NCI-H2171 treated with DMSO at 0.1 percent for 48 hours (cell line): ENCODE measurements at places on chromosomes 16 and 17.

GRCh38 chr17:39700148-39700987 lies 504 bp downstream of the ERBB2 start:
- no peak for DNase-seq

- no peak for DNase-seq
Observed at GRCh38 chr16:27224271-27224737, 21.0 kb downstream of the KDM8 start.

DNA sequence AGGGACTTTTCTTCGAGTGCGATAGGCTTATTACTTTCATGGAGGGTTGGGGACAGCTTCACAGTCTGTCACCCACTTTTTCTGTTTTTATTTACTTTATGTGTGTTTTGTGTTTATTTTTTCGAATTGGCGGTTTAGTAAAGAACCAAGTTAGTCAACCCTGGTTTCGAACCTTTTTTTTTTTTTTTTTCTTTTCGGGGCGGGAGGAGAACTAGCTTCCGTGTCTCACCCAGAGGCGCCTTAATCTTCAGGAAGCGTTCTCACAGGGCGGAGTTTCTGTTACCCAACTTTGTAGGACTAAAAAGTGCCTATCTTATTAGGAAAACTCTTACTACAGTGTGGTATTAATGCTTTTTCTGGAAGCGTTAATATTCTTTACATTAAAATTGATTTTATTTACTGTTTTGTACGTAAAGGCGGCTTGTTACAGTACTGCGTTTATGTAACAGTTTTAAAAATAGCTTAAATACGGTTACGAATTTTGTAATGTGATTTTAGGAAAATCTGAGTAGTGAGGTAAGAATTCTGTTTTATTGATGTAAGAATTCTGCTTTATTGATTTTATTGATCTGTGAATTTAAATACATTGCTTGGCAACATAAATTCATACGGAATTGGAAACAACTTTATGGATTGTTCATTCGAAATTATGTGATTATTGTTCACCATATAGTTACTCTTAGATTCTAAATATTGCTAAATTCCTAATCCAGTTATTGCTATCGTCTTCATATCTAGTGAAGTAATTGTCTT lies 885 bp downstream of the ZNF207 start:
- DNase-seq, result peak; percentile 70

GRCh38 chr16:28845293-28845692 lies 855 bp downstream of the TUFM start:
- peak; percentile 25 for DNase-seq

DNA sequence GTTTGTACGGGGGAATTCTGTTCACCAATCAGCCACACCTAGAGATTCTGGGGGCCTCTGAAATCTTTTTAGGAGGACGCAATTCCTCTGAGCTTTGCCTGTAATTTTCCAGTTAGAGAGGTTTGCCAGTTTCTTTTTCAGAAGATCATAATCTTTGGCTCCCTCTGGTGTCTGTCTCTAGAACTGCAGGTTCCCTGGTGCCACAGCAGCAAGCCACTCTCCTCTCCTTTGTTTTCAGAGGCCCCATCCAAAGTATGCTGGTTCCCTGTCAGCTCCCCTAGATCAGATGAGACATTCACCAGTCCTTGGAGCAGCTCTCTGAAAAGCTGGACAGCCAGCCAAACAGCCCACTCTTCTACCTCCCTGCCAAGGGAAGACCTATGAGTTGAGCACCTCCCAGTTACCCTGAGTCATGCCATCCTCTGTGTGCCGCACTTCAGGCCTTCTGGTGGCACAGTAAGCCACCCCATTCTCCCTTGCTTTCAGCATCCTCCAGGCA lies 36.1 kb downstream of the RNF112 start:
- peak; percentile 86 for DNase-seq

- DNase-seq, result no peak
Observed at GRCh38 chr16:83955218-83956130, 2.4 kb downstream of the OSGIN1 start.

DNA sequence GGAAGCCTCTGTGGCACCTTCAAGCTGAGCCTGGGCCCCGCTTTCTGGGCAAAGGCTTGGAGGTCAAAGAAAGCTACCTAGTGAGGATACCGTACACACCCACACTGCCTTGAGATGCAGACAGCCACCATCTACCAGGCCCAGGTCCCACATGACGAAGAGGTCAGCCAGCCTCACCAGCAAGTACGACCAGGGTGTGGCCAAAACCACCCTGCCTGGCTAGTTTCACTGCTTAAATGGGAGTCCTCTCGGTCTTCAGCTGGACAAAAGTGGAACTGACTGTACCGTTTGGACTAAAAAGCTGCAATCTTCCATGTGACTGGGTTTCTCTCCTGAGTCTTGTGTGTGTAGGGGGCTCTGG lies 21.6 kb downstream of the VASN start:
- no peak for DNase-seq

DNA sequence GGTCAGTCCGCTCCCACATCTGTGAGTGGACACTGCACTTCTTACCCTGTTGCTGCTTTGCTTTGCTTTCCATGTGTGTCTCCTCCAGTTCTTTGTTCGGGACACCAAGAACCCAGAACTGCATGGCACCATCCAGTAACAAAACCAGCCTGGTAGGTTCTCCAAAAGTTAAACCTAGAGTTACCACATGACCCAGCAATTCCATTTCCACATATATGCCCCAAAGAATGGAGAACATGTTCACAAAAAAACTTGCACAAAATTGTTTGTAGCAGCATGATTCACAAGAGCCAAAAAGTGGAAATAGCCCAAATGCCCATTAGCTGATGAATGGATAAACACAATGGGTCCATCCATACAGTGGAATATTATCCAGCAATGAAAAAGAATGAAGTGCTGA lies 10.3 kb upstream of the CCL22 start:
- no peak for DNase-seq

DNA sequence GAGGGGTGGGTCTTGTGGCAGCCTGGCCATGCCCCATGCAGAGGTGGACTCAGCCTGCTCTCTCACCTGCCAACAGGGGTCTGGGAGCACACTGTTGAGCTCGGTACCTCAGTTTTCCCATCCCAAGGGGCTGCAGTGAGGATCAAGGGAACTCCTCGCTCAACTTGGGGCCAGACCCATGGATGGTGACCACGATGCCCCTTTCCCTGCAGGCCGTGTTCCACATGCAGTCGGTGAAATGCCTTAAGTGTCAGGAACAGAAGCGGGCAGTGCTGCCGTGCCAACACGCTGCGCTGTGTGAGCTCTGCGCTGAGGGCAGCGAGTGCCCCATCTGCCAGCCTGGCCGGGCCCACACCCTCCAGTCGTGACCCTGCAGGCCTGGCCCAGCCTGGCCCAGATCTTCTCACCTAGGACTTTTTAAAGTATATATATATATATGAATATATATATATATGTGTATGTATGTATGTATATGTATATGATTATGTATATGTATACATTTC lies 20.1 kb downstream of the UNC13D start:
- DNase-seq, result no peak

GRCh38 chr16:66406534-66407221 lies 20.4 kb upstream of the BEAN1 start:
- DNase-seq, result peak; percentile 60

DNA sequence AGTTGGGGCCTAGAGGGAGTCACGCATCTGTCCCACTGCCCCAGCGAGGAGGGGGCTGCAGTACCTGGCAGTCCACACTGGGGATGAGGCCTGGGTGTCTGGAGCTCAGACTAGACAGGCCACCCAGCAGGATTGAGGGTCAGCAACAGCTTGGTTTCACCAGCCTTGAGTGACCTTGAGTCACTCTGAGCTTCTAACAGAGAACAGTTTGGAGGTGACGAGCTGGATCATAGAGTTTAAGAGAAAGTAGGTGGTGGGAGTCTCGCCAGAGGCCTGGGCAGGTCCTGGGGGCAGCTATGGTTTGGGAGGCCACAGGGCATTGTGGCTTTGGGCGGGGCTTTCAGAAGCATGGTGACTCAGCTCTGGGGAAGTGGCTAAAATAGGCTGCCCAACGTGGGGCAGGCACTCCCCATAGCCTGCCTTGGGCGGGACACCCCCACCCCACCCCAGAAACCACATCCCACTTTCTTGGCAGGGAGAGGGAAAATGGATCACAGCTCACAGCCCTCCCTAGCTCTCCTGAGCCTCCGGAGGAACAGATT lies 20.5 kb downstream of the CDC42EP4 start:
- DNase-seq, result no peak

- DNase-seq, result no peak
Observed at GRCh38 chr17:73772107-73772705, 128.0 kb upstream of the SDK2 start.

GRCh38 chr17:77475016-77475976 lies 334.5 kb downstream of the SEC14L1 start:
- no peak for DNase-seq

DNA sequence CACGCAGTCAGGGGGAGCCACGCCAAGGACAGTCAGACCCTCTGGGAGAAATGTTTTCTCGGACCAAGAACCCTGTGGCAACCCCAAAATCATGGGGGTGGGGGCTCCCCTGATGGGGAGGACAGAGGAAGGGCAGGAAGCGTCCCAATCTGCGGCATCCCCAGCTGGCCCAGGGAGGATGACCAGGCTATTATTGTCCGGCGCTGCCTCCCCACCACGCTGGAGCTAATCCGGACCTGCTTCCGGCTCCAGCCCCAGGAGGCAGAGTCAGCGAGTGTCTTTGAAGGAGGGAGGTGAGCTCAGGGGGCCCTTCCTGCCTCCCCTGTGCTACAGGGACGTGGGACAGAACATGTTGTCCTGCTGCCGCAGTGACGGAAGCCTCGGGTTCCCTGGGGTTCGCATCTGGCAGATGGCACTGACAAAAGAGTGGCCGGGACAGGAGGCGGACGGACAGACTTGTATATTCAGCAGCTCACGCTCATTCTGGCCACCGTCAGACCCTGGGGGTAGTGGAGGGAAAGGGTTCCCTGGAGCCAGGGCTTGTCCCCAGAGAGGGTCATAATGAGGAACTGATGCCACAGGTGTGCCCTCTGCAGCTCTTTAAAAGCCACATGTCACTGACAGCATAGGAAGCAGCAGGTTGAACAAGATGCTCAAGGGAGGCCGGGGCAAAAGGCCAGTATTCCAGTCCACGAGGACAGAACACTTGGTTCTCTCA lies 54.3 kb upstream of the CDC42EP4 start:
- no peak for DNase-seq

DNA sequence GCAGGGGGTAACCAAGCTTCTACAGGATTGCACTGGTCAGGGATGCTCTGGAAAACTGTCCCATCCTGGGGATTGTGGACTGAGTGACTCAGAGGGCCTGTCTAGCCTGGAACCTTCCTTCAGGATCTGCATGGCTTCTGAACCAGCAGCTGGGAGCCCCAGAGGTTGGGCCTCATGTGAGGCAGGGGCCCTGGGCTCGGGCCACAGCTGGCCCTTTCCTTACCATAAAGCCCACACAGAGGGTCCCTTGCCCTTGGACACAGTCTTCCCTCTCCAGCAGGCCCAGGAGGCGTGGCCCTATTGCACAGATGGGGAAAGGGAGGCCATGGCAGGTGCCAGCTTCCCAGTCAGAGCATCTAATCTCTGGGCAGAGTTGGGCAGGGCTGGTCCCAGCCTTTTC lies 30.5 kb downstream of the ADCY7 start:
- no peak for DNase-seq

- no peak for DNase-seq
Observed at GRCh38 chr17:39036009-39036408, 68.8 kb upstream of the FBXO47 start.

GRCh38 chr17:31582151-31582907 lies 190.9 kb downstream of the RAB11FIP4 start:
- DNase-seq, result no peak

DNA sequence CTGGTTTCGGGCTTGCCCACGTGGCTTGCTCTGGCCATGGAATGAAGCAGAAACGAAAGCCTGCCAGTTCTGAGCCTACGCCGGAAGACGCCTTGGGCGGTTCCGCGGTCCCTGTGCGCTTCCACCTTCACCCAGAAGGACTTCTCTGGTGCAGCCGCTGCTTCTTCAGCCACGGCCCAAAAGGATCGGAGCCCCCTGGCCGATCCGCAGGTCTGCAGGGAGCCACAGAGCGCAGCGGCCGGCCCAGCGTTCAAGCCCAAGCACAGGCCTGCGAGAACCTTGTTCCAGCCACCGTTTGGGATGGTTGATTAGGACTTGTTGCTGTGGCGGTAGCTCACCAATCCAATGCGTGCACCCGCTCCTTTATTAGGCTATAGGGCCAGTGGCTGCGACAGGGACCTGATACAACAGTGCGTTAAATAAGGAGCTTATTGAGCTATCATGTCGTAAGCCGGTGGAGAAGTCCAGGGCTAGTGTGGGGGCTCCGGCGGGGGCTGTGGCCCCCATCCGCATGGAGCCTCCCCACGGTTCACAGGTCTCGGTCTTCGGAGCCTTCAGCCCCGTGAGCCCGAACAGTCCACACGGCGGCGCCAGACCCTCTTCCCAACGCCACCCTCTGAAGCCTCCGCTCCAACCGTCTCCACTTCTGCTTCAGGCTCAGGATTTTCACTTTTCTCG lies 10.2 kb upstream of the MPP2 start:
- DNase-seq, result no peak

DNA sequence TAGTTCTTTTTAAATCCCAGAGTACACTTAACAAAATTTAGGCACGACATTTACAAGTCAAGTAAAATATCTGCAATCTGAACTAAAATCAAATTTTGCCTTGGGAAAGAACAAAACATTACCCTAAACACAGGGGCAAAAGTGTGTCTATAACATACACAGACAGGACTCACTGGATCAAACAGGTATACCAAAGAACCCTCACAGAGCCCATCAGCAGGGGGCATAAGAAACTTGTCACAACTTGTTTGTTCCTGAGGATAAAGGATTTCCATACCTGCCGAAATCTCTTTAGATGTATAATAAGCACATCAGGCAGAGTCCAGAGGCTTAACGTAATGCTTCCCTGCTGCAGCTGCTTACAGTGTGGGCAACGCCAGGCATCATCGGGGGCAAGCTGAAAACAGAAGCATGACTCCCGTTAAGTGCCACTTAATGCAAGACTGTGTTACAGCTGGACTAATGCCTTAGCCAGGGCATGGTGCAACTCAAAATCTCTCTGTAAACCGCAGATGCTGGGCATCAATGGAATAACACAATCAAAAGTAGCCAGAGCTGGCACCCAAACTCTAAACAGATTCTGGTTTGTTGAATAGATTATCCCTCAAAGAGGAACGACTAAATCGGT lies 67.0 kb downstream of the USP31 start:
- no peak for DNase-seq

DNA sequence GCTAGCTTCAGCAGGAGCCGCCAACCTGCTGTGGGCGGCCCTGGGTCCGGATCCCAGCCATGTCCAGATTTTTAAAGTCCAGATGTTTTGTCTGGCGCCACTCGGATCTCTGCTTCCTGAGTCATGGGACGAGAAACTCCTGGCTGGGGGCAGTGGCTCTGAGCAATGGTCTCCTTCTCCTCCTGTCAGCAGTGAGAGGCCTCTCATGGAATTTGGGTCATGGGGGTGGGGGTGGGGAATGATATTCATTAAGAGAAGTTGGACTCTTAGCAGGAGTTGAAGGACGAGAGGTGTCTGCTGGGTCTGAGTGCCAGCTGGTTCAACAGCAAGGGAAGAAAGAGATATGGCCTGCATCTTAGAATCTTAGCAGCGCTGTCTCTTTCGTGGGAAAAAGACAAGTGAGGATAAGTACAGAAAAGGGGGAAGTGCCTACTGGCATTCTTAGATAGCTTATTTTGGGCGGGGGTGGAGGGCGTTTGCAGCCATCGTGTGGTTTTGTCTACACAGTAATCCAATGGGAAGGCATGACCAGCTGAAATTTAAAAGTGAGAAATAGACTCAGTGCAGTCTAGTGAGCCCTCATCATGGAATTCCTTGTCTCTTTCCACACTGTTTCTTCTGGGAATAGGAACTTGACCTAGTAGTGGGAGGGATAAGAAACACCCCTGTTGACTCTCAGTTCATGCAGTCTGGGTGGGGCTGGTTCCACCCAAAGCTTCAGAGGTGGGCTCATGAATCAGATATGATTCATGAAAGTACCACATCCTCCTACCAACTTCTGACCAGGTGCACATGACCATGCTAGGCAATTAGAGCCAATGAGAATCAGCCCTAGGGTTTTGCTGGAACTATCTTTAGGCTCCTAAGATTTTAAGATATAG lies 80.5 kb downstream of the MYH13 start:
- no peak for DNase-seq
